COR-L47 (cell line): ENCODE measurements at places on chromosomes 5 and 9.

- DNase-seq: no peak
Observed at GRCh38 chr5:171318026-171318425, 9.0 kb downstream of the TLX3 start.

DNA sequence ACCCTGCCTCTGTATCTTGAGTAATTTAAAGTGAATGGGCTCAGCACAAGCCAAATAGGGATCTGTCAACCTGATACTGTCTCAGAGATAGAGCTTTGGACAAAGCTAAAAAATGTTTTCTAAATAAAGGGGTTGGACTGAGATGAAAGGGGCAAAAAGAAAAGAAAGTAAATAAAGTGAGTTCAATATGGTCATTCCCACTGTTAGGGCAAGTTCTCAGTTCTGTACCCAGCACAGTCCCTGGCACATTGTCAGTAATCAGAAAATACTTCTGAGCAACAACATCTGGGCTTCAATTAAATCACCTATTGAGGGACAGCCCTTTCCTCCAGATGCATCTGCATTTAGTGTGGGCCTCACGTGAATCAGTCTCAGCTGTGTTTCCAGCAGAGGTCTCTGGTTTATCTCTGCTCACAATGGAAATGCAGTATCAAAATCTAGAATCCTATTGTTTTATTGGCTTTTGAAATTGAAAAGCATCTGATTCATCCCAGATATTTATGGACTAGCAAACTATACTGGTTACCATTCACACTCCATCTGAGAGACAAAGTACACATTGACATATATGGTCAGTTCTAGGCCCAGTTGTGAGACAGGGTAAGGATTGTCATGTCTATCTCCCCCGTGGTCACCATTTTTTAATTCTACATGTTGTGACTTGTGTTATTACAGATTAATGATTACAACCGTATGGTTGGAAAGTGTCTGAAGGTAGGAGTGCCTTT lies 35.6 kb downstream of the ZNF474 start:
- no peak for DNase-seq

DNA sequence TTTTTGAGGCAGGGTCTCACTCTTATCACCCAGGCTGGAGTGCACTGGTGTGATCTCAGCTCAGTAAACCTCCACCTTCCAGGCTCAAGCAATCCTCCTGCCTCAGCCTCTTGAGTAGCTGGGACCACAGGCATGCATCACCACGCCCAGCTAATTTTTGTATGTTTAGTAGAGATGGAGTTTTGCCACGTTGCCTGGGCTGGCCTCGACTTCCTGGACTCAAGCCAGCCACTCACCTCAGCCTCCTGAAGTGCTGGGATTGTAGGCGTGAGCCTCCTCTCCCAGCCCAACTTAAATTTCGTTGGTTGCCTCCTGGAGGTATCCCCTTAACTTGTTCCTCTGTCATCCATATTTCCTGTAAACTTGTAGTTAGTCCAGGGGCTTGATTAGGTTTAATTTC lies 47.2 kb downstream of the RAB24 start:
- DNase-seq: peak; percentile 8

DNA sequence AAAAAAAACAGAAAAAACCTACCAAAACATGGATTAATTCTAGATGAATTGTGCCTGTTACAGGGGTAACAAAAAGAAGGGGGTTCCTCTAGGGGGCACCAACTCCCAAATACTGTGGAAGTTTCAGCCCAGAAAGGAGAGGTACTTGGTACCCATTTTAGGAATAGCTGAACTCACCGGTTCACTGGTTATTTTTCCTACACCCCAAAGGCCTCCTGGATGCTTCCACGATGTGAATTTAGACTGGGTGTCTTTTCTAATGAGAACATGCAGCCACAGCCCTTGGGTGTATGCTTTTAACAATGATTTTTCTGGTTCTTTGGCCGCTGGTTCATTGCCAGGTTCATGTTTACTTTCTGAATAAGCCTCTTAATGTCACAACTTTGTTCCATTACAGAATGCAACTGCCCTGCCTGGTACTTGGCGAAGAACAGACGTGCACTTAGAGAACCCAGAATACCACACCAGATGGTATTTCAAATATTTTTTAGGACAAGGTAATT lies 46.7 kb downstream of the GARNL3 start:
- peak; percentile 23 for DNase-seq

GRCh38 chr5:22780756-22781155 lies 72.4 kb downstream of the CDH12 start:
- peak; percentile 45 for DNase-seq

DNA sequence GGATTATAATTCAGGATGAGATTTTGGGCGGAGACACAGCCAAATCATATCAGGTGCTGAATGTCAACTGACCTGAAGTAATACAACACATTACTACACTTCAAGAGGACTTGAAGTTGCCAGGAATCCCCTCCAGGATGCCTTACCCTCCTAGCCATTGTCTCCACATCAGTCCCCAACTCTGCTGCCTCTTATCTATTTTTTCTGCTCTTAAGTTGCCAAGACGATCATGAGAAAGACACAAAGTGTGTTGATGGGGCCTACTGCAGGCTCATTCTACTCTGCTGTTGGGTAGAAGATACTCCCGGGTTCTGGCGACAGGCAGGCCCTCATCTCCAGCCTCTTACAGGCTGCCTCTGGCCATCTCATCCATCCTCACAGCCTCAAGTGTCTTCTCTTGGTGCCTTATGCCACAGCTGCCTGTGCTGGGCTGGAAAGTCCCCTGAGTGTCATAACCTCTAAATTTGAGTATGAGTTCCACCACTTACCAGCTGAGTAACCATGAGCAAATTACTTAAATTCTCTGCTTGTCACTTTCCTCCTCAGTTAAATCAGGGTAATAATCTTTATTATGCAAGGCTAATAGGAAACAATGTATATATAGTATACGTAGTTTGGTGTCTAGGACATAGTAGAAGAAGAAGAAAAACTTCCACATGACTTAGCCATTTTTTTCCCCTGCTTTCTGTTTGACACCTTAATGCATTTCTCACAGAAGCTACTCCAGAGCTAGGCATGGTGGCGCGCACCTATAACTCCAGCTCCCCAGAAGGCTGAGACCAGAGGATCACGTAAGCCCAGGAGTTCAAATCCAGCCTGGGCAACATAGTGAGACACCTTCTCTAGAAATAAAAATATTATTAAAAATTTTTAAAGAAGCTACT lies 73.0 kb upstream of the SNX2 start:
- DNase-seq: no peak

GRCh38 chr9:29511680-29512079 lies 1938.4 kb upstream of the C9orf72 start:
- no peak for DNase-seq

- DNase-seq: no peak
Observed at GRCh38 chr9:37715260-37715659, 38.3 kb upstream of the TRMT10B start.

DNA sequence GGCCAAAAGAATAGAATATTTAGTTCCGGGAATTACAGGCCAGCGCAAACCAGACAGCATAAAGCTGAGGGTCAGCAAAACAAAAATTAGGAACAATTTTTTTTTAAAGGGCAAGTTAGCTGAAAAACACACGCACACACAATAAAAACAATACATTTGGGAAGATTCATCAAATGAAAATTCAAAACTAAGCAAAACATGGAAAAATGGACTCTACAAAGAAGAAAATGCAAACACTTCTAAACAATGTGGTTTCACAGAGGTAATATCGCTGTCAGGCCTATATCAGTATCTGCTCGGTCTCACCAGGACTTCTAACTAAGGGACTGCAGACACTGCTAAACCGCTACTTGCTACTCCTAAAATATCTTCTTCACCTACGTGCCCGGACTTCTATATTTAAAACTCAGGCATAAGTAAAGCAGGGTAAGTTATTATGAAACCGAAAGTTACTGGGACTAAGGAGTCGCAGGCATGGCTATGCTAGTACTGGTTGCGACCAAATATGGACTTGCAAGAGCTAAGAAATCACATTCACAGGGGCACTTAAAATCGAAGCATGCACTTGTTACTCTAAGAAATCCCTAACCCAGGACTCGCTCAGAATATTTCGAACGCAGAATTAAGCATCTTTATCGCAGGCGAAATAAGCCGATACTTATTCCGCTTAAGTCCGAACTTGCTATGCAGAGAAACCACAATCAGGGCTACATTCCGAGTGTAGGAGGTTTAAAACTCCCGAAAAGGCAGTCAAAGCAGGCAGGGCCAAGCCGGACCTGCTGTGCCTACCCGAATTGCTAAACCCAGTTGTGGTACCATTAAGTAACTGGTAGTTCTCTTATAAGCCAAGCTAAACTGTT lies 2.3 kb downstream of the ANXA2R start:
- DNase-seq: no peak

DNA sequence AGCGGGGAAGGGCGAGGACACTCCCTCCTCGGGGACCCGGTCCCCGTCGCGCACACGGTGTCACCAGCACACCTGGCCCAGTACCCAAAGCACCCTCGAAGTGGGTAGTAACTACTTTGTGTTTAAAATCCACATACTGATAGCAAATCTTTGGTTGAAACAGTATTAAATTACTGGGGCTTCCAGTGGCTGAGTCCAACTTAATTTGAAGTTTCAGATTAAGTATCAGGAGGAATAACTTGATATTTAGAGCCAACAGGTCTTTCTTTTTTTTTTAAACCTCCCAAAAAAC lies 615 bp downstream of the ATG10 start:
- no peak for DNase-seq

DNA sequence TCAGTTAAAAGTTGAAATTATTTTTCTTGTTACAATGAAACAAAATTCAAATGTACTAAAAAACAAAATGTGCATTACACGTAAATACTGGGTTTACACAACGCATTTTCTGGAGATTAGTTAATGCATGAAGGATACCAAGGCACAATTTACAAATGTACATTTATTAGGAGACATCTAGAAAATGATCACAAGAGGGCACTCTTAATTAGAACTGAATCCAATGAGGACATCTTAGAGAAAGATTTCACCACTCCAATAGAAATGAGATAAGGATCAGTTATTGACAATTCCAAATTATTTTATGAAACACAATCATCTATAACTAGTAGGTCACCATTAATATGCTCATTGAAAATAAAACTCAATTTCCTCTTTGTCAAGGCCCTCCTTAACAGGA lies 36.6 kb upstream of the CDH12 start:
- DNase-seq: peak; percentile 1

- DNase-seq: no peak
Observed at GRCh38 chr9:133345596-133345995, 2.3 kb downstream of the MED22 start.

- DNase-seq: no peak
Observed at GRCh38 chr5:109060378-109061025, 312.8 kb downstream of the FER start.

- DNase-seq: peak; percentile 6
Observed at GRCh38 chr5:180090098-180090768, 18.7 kb upstream of the RNF130 start.

DNA sequence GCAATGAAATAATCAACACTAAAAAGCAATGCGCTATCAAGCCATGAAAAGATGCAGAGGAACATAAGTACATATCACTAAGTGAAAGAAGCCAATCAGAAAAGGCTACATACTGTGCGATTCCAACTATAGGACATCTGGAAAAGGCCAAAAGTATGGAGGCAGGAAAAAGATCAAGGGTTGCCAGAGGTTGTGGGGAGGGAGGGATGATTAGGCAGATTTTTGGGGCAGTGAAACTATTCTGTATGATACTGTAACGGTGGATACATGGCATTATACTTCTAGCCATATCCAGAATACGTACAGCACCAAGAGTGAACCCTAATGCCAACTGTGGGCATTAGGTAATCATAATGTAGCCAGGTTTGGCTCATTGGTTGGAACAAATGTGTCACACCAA lies 50.0 kb upstream of the FAM120AOS start:
- no peak for DNase-seq

DNA sequence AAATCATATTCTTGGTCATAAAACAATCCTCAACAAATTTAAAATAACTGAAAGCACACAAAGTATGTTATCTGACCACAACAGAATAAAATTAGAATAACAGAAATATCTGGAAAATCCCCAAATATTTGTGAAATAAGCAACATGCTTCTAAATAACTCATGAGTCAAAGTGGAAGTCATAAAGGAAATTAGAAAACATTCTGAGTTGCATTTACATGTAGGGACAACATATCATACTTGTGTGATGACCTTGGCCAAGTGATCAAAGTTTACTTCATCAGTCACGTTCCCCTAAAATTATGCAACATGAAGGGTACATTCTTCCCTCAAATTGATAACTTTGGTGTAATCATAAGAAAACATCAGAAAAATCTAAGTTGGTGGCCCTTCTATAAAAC lies 64.7 kb downstream of the CSF2 start:
- no peak for DNase-seq

DNA sequence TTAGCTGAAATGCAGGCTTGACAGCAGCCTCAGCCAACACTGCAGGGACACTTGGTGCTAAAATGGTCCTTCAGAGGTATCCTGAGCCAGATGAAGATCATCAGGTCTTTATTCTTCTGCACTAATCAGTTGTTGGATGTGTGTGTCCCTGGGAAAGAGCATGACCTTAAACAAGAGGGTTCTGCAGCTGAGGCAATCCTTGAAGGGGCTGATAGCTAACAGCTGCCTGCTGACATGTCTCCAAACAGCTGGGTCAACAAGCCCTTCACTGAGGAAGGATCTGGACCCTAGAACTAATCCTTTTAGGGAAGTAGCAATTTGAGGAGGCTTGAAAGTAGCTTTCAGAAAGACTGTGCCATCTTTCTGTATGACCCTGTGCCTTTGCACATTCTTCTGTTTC lies 376.3 kb upstream of the ACTBL2 start:
- DNase-seq: no peak

- DNase-seq: peak; percentile 88
Observed at GRCh38 chr5:141475625-141476131, at the start of gene PCDHGC3. PCDHGC3 (plus strand) TSS chr5:141475966; CDS start chr5:141476117, 151 bp downstream.

GRCh38 chr9:6147846-6148245 lies 67.8 kb upstream of the IL33 start:
- DNase-seq: no peak

GRCh38 chr9:127938298-127938690 lies 640 bp upstream of the DPM2 start:
- no peak for DNase-seq
